NCI-H1048 (cell line): ENCODE measurements at places on chromosomes 1 and 21.

- peak; percentile 62 for DNase-seq
Measured at GRCh38 chr1:234861761-234862160, 251.8 kb upstream of the IRF2BP2 start.

DNA sequence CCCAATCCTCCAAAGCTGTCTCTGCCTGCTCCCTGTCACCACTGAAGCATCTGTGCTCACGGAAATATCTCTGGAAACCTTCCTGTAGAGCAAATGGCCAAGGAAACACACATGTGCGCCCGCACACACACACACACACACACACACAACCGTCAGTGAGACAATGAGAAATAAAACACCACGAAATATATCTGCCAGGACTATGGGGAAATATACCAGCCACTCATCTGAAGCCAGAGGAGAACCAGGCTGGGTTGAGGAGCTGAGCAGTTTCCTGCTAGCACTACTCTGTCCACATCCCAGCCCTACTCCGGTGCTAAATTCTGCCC, 25.1 kb upstream of the PLXNA2 start:
- no peak for DNase-seq

DNA sequence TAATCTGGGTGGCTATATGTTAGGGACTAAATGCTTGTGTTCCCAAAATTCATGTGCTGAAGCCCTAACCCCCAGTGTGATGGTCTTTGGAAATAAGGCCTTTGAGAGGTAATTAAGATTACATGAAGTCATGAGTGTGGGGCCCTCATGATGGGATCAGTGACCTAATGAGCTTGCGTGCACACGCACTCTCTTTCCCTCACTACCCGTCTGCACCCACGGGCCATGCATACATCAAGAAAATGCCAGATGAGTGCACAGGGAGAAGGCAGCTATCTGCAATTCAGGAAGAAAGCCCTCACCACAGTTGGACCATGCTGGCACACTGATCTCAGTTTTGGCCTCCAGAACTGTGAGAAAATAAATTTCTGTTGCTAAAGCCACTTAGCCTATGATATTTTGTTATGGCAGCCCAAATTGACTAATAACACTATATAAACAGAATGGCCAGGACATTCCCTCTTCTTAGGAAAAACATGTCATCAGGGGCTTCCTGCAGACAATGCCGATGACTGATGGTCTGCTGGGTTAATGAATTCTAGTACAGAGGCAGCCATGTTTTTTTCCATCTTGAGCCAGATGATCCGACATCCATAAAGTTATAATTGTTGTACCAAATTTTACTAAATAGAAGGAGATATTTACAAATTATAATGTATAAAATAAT, 18.1 kb upstream of the MYOG start:
- no peak for DNase-seq

- no peak for DNase-seq
Measured at GRCh38 chr1:233815865-233816264, 88.6 kb upstream of the SLC35F3 start.
